T-helper 22 cell (primary cell): ENCODE measurements at places on chromosomes 5 and 9.

DNA sequence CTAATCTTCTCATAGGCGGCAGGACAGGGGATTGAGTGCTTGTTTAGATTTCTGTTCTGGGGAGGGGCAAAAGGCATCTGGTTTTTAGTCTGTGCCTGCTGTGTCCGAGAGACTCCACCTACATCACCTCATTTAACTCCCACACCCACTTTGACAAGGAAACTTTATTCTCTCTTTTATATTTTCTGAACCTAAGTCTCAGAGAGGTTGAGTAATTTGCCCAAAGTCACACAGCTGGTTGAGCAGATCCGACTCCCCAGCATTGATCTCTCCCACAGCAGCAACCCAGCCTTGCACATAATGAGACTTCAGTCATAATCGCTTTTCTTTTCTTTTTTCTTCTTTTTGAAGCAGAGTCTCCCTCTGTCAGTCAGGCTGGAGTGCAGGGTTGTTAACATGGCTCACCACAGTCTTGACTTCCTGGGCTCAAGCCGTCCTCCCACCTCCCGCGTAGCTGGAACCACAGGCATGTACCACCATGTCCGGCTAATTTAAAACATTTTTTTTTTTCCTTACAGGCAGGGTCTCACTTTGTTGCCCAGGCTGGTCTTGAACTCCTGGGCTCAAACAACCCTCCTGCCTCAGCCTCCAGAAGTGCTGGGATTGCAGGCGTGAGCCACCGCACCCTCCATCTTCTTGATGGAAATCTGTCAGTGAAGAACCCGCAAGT is 36.5 kb upstream of the ANKRD33B start:
- no peak for DNase-seq

DNA sequence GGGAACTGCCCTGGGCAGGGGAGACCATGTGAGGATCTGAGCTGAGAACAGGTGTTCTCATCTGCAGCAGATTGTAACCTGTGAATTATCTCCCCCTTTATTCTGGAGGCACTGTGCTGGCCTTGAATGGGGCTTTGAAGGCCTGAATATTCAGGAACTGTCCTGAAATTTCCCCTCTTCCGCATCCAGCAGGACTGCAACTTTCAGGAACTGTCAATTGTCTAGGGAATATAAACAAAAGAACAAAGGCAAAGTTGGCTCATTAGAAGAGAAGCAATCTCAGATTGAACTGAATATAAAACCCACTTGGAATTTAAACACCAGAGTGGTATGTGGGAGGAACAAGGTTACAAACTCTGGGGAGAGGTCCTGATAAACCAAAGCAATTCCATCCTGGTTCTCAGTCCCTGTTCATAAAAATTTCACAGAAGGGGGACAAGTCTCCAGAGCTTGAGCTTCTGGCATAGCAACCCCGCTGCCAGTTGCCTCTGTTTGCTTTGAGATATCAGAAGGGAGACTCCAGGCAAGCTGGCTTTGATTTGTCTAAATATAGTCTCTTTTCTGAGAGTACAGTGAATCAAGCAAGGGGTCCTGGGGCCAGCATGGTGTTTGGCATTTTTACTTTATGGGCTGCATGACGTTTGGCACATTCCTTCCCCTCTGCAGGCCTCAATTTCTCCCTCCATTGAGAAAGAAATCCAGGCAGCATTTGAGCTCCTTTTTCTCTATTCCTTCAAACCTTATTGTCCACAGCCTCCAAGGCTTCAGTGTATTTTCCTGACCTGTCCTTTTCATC is 47.5 kb downstream of the ADRB2 start:
- DNase-seq = no peak

DNA sequence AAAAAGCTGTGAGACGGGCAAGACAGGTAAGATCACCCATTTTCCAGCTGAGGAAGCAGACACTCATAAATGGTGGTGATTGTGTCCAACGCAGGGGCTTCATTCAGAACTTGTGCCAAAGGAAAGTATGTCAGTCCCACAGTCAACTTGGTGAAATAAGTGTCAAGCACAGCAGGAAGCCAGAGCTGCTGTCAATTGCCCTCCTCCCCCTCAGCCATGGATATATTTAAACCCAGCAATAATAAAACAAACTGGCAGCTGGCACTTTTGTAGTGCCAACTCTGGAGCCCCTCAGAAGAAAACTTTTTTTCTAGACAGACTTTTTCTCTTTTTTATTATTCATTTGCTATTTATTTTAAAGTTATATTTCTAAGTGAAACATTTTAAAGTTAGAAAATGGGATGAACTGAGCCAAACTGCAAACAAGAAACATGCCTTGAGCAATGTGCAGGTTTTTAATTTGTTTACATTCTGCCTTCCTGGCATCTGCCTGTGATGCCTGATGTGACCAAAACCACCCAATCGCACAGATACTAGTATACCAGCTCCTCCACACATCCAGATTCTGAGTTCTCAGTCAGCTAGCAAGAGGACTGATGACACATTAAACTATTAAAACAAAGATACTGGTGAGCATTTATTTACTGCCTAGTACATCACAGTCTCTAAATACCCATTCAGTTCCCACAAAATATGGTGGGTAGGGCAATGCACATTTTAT is 17.0 kb downstream of the DMAC1 start:
- DNase-seq = no peak

GRCh38 chr5:43514471-43514815 is 505 bp downstream of the C5orf34 start:
- peak; percentile 18 for DNase-seq

- no peak for DNase-seq
Measured at GRCh38 chr5:137466889-137467288, 32.2 kb downstream of the SPOCK1 start.

GRCh38 chr5:33118761-33119415 is 321.9 kb upstream of the TARS1 start:
- no peak for DNase-seq

DNA sequence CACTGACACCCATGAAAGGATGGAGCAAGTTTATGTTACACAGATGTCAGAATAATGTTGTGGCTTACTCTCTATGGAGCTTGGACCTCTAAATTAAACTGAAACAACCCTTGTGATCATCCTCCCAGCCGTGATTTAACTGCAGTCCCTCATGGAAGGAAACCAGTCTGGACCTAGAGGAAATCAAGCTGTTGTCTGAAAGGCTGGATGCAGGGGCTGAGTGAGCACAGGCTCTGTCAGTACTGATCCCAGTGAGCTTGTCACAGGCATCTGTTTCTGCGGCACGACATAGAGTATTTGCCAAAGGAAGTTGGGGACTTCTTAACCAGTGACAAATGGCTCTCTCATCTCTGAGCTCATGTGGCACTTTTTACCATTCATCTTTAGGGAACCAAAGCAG is 282.9 kb upstream of the MAP3K1 start:
- no peak for DNase-seq

GRCh38 chr9:136381966-136382513 is 8.6 kb upstream of the CARD9 start:
- DNase-seq = no peak

DNA sequence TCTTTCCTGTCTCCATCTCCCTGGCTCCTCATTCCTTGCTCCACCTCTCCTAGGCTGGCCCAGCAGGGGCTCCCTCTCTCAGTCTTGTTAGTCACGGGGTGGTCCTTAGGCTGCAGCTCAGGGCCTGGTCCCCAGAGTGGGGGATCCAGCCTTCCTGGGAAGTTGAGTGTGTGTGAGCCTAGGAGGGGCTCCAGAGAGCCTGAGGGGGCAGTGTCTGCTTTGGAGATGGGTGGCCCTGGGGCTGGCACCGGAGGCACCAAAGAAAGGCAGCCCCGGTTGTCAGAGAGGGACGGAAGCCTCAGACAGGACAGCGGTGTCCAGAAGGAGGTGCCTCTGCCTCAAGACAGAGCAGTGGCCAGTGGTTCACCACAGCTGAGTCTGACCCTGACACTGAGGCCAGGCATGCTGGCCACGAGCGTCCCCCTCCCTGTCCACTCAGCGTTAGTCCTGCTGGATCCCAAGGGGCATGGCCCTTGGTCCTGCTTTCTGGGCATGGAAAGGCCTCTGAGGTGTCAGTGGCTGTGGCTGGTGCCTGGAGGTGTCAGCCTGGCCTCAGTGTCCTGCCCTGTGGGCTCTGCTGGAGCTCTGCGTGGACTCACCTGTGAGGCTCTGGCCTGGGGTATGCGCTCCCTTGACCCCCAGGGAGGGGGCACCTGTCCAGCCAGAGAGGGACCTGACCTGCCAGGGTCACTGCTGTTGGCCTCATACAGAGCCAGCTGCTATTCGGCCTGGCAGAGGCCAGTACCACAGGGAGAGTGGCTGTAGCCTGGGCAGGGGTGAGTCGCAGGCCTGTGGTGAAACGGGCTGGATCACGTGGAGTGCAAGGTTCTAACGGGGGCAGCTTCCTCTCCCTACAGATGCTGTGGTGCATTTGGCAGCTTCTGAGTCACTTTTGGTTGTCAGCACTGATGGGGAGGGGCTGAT is 130.6 kb downstream of the CACNA1B start:
- no peak for DNase-seq

DNA sequence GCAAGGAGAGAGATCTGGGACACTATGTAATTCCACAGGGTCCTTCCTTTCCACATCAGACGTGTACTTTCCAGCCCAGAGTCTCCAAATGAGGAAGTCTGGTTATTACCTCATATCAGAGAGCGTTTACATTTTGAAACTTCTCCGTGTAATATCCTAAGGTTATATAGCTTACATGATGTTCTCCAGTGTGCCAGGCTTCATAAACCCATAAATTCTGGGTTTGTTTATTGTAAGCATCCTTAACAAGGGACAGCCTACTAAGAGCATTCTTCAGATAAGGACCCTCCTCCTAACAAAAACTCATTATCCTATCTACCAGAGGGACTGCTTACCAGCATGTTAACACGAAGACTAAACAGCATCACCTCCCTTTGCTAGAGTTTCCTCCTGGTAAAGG is 17.9 kb downstream of the SRFBP1 start:
- DNase-seq = no peak

DNA sequence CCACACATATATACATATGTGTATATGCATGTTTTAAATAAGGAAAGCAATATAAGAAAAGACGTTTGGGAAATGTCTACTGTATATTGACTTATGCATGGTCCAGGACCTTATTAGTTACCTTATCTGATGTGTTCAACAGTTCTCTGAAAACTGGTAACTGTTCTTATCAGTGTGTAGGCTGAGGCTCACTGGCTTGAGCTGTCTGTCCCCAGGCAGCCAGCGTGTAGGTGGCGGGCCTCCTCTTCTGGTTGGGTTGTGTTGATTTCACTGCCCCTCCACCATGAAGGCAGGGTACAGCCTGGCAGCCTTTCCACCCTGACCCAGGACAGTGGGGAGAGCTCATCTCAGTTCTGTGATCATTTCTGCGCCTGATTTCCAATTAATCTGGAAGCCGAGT is 38.7 kb upstream of the SEMA4D start:
- no peak for DNase-seq

DNA sequence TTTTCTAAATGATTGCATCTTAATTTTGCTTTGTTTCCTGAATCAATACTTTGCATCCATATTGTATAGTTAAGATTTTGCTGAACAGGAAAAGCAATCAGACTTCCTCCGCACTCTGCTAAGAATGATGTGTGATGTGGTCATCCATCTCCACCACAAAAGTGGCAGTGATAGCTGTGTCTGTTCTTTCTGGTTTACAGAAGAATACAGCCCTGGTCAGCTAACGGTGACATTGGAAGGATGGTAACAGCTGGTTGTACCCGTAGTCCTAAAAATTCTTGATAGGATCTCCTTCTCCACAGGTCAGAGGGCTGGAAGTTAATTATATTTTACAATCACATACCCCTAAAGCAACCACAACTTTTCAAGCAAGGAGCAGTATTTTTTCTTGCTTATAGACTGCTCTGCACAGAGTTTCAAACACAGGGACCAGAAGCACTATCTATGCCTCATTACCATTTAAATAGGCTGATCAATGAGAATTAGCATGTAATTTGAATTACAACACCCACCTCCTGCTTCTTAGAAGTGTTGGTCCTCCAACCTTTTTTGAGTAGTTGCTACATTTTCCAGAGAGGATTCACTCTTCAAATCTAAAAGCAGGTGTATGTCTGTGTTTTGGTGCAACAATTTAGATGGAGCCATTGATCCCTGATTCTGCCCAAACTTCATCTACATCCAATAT is 1191.9 kb upstream of the NUDT12 start:
- DNase-seq = no peak

- no peak for DNase-seq
Measured at GRCh38 chr9:98010445-98010844, 27.3 kb downstream of the ANP32B start.

DNA sequence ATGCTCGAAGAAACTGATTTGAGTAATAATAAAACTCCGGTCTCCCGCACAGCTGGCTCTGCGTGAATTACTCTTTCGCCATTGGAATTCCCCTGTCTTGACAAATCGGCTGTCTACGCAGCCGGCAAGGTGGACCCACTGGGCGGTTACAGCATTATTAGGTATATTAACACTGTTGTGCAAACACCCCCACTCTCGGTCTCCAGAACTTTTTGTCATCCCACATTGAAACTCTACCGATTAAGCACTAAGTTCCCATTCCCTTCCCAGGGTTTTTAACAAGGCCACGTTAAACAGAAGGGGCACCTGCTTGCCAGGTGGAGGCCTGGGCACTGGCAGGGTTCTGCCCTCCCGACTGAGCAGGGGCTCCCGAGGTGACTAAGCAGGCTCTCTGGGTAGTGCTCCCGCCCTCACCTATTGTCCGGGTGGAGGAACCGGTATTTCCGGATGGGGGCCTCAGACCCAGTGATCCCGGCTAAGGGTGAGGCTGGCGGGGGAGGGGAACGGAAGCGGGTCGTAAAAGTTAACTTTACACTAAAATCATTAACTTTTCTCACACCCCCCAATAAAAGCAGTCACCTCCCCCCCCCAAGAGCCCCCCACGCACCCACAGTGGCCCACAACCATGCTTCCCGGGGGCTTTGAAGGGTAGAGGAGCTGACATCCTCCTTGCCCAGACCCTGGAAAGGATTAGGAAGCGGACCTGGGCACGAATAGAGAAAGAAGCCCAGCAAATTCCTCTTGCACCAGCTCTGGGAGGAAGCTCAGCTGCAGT is 53.5 kb upstream of the TJP2 start:
- DNase-seq = no peak

GRCh38 chr5:83197326-83197967 is 120.1 kb downstream of the XRCC4 start:
- DNase-seq = no peak

- DNase-seq = no peak
Measured at GRCh38 chr9:74173284-74173683, 323.9 kb upstream of the RORB start.

GRCh38 chr9:22050924-22051323 is 41.8 kb upstream of the CDKN2B start:
- DNase-seq = no peak

- DNase-seq = no peak
Measured at GRCh38 chr5:53478411-53479044, 1.9 kb upstream of the FST start.
